ENCODE measurements at places on chromosomes 2 and 18.

GRCh38 chr18:37516361-37516853 is 49.2 kb downstream of the CELF4 start:
- no peak for DNase-seq

- no peak for DNase-seq
Measured at GRCh38 chr18:56727399-56727798, 76.2 kb downstream of the WDR7 start.

GRCh38 chr18:23994361-23994902 is 20.1 kb upstream of the TTC39C start:
- DNase-seq = peak; percentile 77

- DNase-seq = no peak
Measured at GRCh38 chr2:45889053-45889452, 237.6 kb downstream of the PRKCE start.

- no peak for DNase-seq
Measured at GRCh38 chr2:148885209-148885608, 10.2 kb downstream of the KIF5C start.

DNA sequence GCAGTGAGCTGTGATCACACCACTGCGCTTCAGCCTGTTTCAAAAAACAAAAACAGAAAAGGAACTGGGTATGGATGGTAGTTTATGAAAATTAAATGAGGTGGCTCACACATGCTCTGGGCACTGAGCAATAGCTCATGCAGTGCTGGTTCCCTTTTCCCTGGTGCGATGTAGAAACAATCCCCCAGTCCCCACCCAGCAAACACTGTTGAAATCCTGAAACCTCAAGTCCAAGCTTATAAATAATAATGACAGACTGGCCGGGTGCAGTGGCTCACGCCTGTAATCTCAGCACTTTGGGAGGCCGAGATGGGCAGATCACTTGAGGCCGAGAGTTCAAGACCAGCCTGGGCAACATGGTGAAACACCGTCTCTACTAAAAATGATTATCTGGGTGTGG is 55.4 kb upstream of the SMAD2 start:
- DNase-seq = no peak

GRCh38 chr18:35775887-35776286 is 194.3 kb downstream of the GALNT1 start:
- DNase-seq = no peak

- no peak for DNase-seq
Measured at GRCh38 chr2:176106581-176107539, at the start of gene HOXD11. Gene HOXD11 (plus strand): TSS chr2:176107280. CDS start chr2:176107356, 76 bp downstream.

- no peak for DNase-seq
Measured at GRCh38 chr2:113056521-113056920, 2.5 kb upstream of the IL36RN start.

DNA sequence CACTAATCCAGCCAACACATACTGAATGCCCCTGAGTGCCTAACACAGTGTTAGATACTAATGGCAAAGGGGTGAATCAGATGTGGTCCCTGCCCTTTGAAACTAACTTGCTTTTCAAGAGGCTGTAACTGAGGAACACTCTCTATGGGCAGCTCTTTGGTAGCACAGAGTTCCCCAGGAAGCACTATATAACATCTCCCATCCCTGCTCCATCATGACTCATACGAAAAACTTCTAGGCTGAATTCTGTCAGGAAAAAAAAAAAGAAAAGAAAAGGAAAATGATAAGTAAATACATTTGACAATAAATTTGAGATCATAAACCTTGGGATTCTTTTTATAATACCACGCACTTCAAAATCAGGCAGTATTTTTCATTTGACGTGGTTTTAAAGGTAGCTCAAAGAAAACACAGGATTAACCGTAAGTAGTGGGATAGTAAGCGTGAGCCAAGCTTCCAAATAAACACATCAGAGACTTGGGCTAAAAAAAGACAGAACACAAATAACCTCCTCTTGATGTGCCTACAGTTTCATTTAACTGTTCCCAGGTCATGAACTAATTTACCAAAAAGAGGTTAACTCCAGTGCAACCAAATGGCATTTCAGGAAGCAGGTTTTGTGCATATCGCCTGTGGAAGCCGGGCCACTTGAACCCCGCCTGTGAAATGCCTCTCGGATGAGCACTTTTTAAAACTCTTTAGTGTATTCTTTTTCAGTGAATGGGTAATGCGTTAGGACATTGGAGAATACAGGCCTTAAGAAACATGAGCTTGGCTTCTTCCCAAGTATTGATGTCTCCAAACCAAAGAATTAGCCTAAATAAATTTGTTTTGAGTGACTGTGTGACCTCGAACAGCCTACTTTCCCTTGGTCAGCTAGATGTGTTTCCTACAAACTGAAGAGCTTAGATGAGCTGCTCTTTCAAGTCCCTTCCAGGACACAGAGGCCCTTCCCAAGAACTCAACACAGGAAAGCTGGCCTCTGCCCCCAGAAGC is 42.0 kb downstream of the RDH14 start:
- DNase-seq = peak; percentile 51

GRCh38 chr2:137964859-137965459 is 686 bp downstream of the HNMT start:
- DNase-seq = no peak

- DNase-seq = no peak
Measured at GRCh38 chr2:48080534-48081316, 174.4 kb upstream of the FBXO11 start.

Measured in HS-27A (cell line).